ENCODE measurements at places on chromosomes 13 and 19.

GRCh38 chr19:16420781-16421386, 50.9 kb downstream of the EPS15L1 start:
- no peak for DNase-seq
- H3K4me3 ChIP-seq = no peak overlapping the region
- peaks cover 8% of the 10 kb centered on the region for H3K4me1 ChIP-seq
- H3K36me3 ChIP-seq = peaks cover 23% of the 10 kb centered on the region

- peaks cover 6% of the 10 kb centered on the region for H3K4me1 ChIP-seq
- H3K4me3 ChIP-seq = no peak overlapping the region
- H3K36me3 ChIP-seq = peaks cover 30% of the 10 kb centered on the region
- no peaks in the 10 kb centered on the region for H3K27me3 ChIP-seq
Observed at GRCh38 chr13:19720039-19720438, 62.7 kb downstream of the PSPC1 start.

DNA sequence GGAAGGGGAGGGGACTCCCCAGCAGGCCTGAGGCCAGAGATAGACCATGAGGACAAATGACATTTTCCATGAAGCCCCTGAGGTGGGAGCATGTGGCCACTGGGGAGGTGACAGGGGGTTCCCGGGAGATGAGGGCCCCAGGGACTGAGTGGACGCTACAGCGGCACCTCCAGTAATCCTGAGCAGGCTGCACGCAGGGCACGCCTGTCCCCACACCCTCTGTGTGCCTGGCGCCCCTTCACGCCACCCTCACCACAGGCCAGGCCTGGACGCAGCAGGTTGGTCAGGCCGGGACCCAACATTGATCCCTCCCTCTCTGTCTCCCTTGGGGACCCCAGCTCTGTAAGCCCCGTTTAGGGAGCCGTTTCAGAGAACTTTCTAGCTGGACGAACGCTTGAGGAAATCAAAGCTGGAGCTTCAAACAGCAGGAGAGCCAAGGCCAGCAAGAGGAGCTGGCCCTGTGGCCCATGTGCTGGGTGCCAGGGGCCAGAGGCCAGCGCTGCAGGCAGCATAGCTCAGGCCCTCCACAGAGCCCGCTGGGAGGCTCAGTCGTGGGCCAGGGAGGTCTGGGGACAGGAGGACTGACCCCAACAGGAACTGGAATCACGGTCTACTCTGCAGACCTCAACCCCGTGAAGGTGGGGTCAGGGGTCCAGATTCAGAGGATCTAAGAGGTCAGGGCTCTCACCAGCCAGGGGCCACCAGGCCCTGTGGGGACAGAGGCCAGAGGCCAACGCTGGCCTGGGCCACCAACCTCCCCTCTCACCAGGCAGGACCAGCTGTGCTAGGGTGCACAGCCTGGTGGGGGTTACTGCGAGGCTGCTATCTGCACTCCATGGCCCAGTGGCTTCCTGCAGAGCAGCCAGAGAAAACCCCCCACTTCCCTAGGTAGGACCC, 14.6 kb downstream of the LSM4 start:
- peaks cover 55% of the 10 kb centered on the region for H3K36me3 ChIP-seq
- peaks cover 48% of the 10 kb centered on the region for H3K4me1 ChIP-seq
- no peak overlapping the region for H3K27ac ChIP-seq
- H3K27me3 ChIP-seq = no peaks in the 10 kb centered on the region
- DNase-seq = no peak

GRCh38 chr19:51071095-51071405, 6.2 kb upstream of the KLK13 start:
- no peak overlapping the region for H3K27ac ChIP-seq
- peaks cover 33% of the 10 kb centered on the region for H3K27me3 ChIP-seq
- no peaks in the 10 kb centered on the region for H3K36me3 ChIP-seq
- H3K4me1 ChIP-seq = no peaks in the 10 kb centered on the region
- H3K4me3 ChIP-seq = no peak overlapping the region

DNA sequence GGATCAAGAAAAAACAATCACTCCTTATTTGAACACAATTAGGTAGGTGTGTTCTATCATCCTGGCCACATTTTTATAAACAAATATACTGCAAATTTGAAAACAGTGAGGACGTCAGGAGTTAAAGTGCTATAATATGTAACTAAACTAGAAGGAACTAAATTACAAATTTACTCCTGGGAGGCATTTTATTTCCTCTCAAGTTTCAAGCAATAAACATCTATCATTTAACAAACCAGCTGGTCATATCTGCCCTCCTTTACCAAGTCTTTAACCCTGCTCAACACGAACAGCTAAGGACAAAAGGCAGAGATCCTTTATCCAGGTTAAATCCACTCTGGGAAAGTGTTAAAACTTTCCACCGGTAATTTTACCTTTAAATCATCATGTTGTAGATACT, 26.5 kb downstream of the ANKRD10 start:
- H3K36me3 ChIP-seq = peaks cover 7% of the 10 kb centered on the region
- no peak for DNase-seq
- no peaks in the 10 kb centered on the region for H3K27me3 ChIP-seq
- no peak overlapping the region for H3K27ac ChIP-seq
- no peak overlapping the region for H3K4me3 ChIP-seq
- H3K4me1 ChIP-seq = peaks cover 16% of the 10 kb centered on the region

GRCh38 chr19:54418030-54418929, 3.0 kb downstream of the TTYH1 start:
- peak overlapping the region; percentile 52 for H3K4me3 ChIP-seq
- H3K4me1 ChIP-seq = peaks cover 15% of the 10 kb centered on the region
- peak; percentile 59 for DNase-seq
- peaks cover 29% of the 10 kb centered on the region for H3K27me3 ChIP-seq

- DNase-seq = no peak
- no peak overlapping the region for H3K27ac ChIP-seq
- H3K36me3 ChIP-seq = no peaks in the 10 kb centered on the region
- no peaks in the 10 kb centered on the region for H3K4me1 ChIP-seq
Observed at GRCh38 chr13:69274231-69274630, 833.4 kb upstream of the ATXN8OS start.

GRCh38 chr19:49862391-49863253, 4.8 kb downstream of the PNKP start:
- H3K4me1 ChIP-seq = peaks cover 31% of the 10 kb centered on the region
- peaks cover 36% of the 10 kb centered on the region for H3K36me3 ChIP-seq
- no peak for DNase-seq
- H3K27me3 ChIP-seq = no peaks in the 10 kb centered on the region
- no peak overlapping the region for H3K4me3 ChIP-seq
- H3K27ac ChIP-seq = no peak overlapping the region

DNA sequence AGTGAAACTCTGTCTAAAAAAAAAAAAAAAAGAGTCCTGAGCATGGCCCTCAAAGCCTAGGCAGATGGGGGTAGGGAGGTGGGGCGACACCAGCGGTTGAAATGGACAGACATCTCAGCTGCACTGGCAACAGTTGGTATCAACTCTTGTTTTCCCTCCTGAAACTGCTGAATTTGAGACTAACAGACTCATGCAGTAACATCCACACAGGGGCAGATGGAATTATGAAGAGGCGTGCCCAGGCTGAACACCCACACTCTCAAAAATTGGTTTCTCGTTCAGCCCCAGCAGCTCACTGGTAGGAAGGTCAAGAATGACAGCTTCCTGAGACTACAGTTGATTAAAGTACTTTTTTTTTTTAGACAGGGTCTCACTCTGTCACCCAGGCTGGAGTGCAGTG, 24.1 kb downstream of the PBX4 start:
- peaks cover 82% of the 10 kb centered on the region for H3K4me1 ChIP-seq
- peaks cover 65% of the 10 kb centered on the region for H3K36me3 ChIP-seq
- DNase-seq = no peak
- H3K4me3 ChIP-seq = no peak overlapping the region
- H3K27ac ChIP-seq = peak overlapping the region; percentile 60
- H3K27me3 ChIP-seq = no peaks in the 10 kb centered on the region

GRCh38 chr19:19871932-19872331, 6.2 kb downstream of the ZNF253 start:
- peaks cover 74% of the 10 kb centered on the region for H3K36me3 ChIP-seq
- no peak overlapping the region for H3K27ac ChIP-seq
- no peak for DNase-seq
- no peak overlapping the region for H3K4me3 ChIP-seq
- peaks cover 37% of the 10 kb centered on the region for H3K4me1 ChIP-seq

- H3K4me1 ChIP-seq = peaks cover 16% of the 10 kb centered on the region
- no peak overlapping the region for H3K27ac ChIP-seq
- H3K27me3 ChIP-seq = peaks cover 15% of the 10 kb centered on the region
- H3K36me3 ChIP-seq = no peaks in the 10 kb centered on the region
- DNase-seq = peak; percentile 67
Observed at GRCh38 chr19:2391118-2391725, 31.2 kb downstream of the TMPRSS9 start.

DNA sequence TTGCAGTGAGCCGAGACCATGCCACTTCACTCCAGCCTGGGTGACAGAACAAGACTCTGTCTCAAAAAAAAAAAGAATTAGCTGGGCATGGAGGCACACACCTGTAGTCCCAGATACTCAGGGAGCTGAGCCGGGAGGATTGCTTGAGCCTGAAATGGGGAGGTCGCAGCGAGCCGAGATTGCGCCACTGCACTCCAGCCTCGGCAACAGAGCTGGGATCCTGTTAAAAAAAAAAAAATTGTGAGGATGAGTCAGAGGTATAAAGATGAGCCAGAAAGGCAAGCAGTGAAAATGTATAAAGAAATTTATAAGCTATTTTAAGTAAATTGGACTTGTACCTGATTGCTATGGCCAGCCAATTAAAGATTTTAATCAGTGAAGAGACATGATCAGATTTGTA, 21.1 kb downstream of the KBTBD6 start:
- no peak overlapping the region for H3K4me3 ChIP-seq
- no peak for DNase-seq
- H3K27ac ChIP-seq = no peak overlapping the region
- H3K4me1 ChIP-seq = no peaks in the 10 kb centered on the region

- no peak overlapping the region for H3K4me3 ChIP-seq
- no peaks in the 10 kb centered on the region for H3K4me1 ChIP-seq
Observed at GRCh38 chr19:31595521-31595920, 246.3 kb upstream of the TSHZ3 start.

DNA sequence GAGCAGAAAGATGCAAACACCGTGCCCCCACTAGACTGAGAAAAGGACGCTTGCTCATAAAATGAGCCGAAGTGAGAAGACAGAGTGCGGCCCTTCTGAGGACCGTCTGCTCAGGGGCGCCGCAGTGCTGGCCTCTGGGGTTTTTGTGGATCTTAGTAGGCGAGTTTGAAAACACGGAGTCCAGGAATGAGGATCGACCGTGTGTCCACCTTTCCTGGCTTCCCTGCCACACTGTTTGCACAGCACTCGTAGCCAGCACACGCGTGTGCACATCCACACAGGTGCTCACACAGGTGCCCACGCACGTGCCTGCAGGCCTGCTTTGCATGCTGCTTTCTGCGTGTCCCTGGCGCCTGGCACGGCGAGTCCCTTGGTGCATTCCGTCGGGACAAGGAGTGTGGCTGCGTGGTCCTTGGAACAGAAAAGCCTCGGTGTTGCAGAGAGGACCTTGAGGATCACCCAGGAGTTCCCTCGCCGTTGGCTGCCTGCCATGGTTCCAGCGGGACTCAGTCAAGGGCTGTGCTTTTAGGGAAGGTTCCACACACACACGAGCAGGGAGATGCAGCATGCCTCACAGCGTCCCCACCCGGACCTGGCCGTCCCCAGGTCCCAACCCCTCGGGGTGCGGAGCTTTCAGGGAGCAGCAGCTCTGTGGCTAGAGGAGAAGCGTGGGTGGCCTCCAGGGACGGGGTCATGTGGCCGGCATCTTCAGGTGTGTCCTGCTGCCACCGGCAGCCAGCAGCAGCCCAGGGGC, 10.1 kb upstream of the ZNF554 start:
- H3K4me1 ChIP-seq = no peaks in the 10 kb centered on the region
- H3K27ac ChIP-seq = no peak overlapping the region
- no peak for DNase-seq
- no peaks in the 10 kb centered on the region for H3K27me3 ChIP-seq

DNA sequence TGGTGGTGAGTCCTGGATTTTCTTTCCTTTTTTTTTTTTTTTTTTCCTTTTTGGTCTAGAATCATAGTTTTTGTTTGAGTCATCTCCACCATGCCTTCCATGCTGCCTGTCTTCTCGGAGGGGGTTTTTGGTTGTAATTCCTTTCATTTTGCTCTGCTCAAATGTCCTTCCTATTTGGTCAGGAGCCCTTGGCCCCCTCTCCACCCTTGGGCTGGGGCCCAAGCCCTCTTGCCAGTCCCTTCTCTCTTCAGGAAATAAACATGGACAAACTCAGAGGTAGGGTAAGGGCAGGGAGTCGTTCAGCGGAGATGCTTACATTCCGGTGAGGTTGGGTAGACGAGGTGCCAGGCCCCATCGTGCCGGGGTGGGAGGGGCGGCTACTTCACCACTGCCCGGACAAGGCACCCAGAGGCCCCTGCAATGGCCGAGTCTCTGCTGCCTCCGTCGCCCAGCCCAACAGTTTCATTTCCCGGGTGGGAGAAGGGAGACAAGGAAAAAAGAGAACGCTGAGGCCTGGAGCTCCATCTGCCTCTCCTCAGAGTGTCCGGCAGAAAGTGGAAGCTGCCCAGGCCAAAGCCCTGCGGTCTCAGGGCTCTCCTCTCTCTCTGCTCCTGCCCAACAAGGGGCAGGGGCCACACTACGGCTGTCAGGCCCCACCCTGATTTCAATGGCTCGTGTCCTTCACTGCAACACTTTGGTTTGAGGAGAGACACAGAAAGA, 12.7 kb downstream of the ZNF574 start:
- peak overlapping the region; percentile 25 for H3K27ac ChIP-seq
- H3K36me3 ChIP-seq = peaks cover 5% of the 10 kb centered on the region
- H3K4me1 ChIP-seq = peaks cover 43% of the 10 kb centered on the region

- H3K4me1 ChIP-seq = peaks cover 26% of the 10 kb centered on the region
- no peaks in the 10 kb centered on the region for H3K27me3 ChIP-seq
- H3K27ac ChIP-seq = no peak overlapping the region
- no peak overlapping the region for H3K4me3 ChIP-seq
- H3K36me3 ChIP-seq = peaks cover 58% of the 10 kb centered on the region
Observed at GRCh38 chr19:16233836-16234551, 36.3 kb downstream of the AP1M1 start.

GRCh38 chr13:97544031-97544765, 110.2 kb downstream of the RAP2A start:
- DNase-seq = no peak
- H3K4me1 ChIP-seq = no peaks in the 10 kb centered on the region

DNA sequence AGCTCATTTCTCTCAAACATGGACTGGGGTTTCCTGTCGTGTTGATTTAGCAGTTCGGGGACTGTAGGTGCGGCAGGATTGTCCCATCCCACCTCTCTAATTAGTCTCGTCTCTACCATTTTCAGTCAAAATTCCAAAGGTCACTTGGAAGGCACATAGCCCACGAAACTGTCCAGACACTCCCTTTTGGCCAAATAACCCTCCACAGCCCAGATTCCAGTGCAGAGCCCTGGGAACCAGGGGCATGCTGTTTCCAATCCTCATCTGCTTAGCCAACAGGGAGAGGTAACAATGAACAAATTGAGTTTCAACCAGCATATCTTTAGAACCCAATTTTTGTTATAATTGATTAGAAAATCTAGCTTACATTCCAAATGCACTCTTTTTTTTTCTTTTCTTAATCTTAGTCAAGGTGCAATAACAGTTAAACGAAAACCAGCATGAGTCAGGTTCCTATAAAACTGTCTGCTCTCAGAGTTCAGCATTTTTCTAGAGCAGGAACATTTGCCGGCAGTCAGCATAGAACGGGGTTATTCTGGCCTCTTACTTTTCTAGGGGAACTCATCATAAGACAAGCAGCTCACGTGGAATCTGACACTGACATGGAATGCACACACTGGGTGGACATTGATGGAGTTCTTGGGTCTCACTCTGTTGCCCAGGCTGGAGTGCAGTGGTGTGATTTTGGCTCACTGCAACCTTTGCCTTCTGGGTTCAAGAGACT, 14.4 kb upstream of the CEBPA start:
- no peak overlapping the region for H3K4me3 ChIP-seq
- DNase-seq = no peak
- no peaks in the 10 kb centered on the region for H3K4me1 ChIP-seq
- H3K27ac ChIP-seq = no peak overlapping the region
- H3K27me3 ChIP-seq = peaks cover 8% of the 10 kb centered on the region
